ENCODE measurements at places on chromosomes 12 and 14. TPM values are rescaled to one million over a fixed set of nuclear protein-coding genes. Genes with fewer than 3 reads are reported as not detected.

Gene AICDA
- total RNA-seq = not detected

DNA sequence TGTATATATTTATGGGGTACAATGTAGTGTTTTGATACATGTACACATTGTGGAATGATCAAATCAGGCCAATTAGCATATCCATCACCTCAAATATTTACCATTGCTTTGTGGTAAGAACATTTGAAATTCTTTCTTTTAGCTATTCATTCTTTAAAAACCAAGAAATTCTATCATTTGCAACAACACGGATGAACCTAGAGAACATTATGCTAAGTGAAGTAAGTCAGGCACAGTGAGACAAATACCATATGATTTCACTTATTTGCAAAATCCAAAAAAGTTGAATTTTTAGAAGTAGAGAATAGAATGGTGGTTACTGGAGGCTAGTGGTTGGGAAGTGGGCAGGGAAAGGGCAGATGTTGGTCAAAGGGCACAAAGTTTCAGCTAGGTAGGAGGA lies 129.3 kb upstream of the PTPRQ start:
- no peak for DNase-seq

Gene CIROP
- not detected for total RNA-seq

Gene BRAP
- 20.6 TPM for total RNA-seq

DNA sequence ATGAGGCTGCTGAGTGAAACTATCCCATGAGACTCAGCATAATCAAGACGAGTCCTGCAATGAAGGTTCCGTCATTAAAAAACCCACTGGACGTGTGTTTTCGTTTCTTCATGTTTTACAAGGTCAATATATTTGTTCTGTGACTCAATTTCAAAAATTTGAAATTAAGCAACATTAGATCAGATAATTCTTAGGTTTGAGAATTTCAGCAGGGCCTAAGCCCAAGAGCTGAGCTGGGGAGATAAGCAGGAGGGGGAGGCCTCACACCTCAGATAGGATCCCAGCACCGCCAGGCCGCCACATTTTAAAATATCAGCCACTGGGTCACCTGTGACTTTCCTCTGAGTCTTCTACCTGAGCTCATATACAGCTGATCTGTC lies 13.3 kb downstream of the STX2 start:
- no peak for DNase-seq

DNA sequence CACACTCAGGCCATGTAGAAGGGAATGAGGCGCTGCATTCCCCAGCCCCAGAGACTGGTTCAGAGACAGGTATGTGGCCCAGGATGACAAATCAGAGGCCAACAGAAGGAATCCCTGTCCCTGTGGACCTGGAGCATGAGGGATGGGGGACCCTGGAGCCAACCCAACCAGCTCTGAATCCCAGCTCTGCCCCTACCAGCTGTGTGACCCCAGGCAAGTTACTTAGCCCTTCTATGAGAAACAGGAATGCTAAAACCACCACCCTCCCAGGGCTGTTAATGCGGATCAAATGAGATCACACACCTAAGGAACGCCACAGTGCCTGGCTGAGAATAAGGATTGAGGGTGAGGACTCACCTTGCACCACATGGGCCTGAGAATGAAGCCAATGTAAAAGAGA lies 15.6 kb downstream of the ITPK1 start:
- DNase-seq = no peak

DNA sequence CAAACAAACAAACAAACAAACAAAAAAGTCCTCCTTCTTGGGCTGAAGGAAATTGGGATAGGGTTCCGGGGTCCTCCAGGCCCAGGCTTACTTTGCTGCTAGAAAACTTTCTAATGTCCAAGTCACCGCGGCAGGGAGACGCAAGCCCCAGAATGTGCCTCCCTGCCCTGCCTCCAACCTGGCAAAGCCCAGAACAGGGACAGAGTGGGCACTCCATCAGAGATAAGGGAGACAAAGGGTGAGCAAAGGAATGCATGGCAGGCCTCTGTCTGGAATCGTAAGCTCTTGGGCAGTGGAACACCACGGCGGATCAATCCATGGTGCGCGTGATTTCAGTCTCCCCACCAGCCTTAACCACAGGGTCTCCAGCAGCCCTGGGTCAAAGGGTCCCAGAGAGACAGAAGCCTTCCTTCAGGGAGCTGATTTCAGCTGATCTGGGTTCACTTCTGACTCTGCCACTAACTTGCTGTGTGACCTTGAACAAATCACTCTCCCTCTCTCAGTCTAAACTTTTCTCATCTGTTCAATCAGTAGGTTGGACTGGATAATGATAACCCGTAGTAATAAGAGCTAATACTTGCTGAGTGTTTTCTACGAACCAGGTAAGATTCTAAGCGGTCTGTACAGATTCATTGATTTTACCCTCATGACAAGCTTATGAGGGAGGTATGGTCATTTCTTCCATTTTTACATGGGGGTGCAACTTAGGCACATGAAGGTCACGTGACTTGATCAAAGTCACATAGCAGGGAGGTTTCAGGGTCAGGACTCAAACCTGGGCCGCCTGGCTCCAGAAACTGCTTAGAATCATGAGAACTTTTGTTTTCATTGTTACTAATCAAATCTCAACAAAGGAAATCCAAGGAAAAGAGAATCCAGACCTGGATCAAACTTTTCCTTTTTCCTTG lies 12.7 kb downstream of the RILPL1 start:
- no peak for DNase-seq

DNA sequence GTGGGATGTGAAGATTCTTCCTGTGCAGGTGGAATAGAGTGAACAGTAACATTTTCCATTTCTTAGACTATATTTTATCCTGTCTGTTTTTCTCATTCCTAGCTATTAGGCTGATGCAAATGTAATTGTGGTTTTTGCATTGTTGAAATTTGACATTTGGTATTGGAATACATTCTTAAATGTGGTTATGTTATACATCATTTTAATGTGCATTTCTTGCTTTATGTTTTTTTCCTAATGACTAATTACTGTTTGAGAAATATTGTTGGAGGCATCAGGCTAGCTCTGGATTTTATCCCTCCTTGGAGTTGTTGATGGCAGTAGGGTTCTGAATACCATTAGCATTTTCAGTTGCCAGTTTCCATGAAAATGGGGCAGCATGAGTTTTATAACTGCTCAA lies 75.9 kb upstream of the GNG2 start:
- DNase-seq = no peak

GRCh38 chr12:97995559-97995958 lies 519.8 kb upstream of the TMPO start:
- DNase-seq = no peak

Gene SPIC
- total RNA-seq = not detected

GRCh38 chr14:93543766-93544165 lies 113.0 kb downstream of the UNC79 start:
- DNase-seq = peak; percentile 33

- DNase-seq = no peak
Observed at GRCh38 chr14:29054119-29054518, 287.5 kb downstream of the FOXG1 start.

- DNase-seq = peak; percentile 87
Observed at GRCh38 chr14:71117839-71118743, 210.8 kb downstream of the PCNX1 start.

GRCh38 chr12:66087365-66087943 lies 43.1 kb downstream of the LLPH start:
- DNase-seq = peak; percentile 65

DNA sequence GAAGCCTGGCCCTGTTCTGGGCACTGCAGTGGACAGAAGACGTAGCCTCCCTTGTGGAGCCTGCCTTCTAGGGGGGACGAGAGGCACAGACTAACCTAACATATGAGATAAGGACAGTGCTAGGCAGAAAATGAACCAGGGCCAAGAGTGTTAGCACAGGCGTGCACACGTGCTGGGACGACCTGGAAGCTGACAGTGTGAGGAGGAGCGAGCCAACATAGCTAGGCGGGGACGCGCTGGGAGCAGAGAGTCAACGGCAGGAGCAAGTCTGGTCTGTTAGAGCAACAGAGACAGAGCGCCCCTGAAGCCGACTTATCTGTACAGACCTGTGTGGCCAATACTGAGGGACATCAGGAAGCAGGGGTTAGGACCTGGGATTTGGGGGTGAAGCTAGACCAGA lies 8.0 kb downstream of the PXMP2 start:
- no peak for DNase-seq

Gene ERBB3
- total RNA-seq = 1.4 TPM

- DNase-seq = no peak
Observed at GRCh38 chr14:77108753-77109152, 10.7 kb downstream of the CIPC start.

Gene NUAK1
- total RNA-seq = 27.1 TPM

- DNase-seq = peak; percentile 52
Observed at GRCh38 chr12:64608901-64609535, 1.3 kb upstream of the RASSF3 start.

Gene ASCL4
- not detected for total RNA-seq

Gene SMIM41
- not detected for total RNA-seq

DNA sequence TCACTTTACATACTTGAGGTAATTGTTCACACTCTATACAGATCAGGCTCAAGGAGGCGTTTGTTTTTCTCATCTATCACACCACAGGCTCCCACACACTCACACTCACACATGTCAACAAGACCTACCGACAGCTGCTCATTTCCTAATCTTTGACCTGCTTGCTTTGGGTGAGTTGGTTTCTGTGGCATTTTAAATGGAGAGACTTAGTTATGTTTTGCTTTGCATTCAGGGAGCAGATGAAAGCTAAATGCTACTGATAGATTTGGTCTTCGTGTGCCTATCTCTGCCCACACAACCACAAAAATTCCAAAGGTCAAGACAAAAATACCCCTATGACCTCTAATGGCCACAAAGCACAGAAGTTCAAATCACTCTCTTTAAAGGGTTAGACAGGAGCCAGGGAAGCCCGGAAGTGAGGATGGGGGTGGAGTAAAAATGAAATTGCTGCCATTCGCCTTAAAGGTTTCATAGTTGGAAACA lies 203.5 kb upstream of the G2E3 start:
- DNase-seq = no peak

- no peak for DNase-seq
Observed at GRCh38 chr14:71175491-71175890, 268.2 kb downstream of the PCNX1 start.

DNA sequence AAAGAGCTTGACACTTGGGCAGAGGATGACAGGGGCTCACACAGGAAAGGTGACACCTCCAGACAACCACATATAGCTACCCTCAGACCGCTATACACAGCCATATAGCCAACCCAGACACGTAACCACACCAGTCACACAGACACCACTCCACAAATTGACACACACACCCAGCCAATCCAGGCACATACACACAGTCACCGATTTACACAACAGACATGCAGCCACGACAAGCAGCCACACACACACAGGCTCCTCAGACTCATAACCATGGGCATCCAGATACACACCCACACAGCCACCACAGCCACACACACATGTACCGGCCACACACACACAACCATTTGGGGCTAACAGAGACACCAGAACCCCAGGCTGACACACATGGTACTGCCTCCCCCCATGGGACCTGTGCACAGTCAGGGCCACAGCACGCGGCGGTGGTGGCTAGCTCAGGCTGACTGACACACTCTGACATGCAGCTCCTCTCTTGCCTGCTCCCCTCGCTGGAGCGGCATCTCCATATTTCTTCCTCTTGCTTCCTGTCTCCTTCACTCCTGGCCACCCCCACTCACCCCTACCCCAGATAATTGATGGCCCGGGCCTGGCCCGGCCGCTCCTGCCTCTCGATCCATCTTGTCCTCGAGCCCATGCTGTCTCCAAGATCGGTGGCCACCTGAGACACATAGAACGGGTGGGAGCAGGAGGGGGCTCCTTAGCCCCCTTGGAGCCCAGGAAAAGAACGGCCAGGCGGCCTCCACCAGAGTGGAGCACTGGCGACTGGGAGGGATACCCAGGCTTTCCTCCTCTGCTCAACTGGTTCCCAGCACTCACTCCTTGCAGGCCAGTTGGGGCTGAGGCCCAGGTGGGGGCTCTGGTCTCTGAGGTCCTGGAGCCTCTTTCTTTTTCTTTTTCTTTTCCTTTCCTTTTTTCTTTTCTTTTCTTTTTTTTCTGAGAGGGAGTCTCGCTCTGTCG lies 6.0 kb upstream of the SHMT2 start:
- DNase-seq = no peak

GRCh38 chr14:49933128-49933527 lies 40.2 kb downstream of the ARF6 start:
- DNase-seq = no peak

DNA sequence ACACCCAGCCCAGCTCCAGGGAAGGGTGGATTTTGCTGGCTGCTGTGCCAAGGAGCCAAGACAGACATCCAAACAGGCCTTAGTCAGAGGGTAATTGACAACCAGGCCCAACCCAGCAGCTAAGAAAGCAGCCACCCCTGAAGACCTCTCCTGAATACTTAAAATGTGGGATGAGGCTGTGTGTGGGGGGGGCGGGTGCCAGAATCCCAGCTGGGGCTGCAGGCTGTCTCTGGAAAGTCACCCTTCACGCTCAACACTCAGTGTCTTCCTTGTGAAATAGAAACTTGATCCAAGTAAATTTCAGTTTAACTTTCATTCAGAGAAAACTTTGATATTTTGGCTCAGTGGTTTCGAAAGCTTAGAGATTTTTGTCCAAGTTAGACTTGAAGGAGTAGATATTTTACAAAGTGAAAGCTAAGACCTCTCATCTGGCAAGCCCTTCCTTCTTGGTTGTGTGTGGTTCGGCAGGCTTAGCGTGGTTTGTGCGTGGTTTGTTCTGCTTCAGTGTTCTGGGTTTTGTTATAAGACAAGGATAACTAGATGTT lies 5.1 kb downstream of the PAPLN start:
- no peak for DNase-seq

Gene RASSF9
- total RNA-seq = 0.05 TPM

DNA sequence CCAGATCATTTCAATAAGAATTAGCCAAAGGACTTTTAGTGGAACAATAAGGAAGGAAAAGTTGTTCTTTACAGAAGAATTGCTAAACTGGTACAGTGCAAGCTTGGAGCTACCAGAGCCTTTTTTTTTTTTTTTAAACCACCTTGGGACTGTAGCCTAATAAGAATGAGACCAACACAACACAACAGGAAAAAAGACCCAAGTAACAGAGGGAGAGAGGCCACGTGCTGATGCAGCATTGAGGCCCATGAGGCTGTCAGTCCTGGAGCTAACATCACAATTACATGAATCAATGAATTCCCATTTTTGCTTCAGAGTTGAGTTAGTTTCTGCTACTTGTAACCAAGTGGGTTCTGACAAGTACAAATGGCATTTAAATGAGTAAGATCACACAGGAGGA lies 149.0 kb upstream of the EEA1 start:
- DNase-seq = no peak

All from HFFc6 (cell line).